Bronchial smooth muscle cell (primary cell): ENCODE measurements at places on chromosomes 13 and 19. TPM values are rescaled to one million over a fixed set of nuclear protein-coding genes. Genes with fewer than 3 reads are reported as not detected.

OR4F17 gene
- total RNA-seq, result not detected in 2 replicates

CASP14 gene
- not detected in 2 replicates for total RNA-seq

SLC7A9 gene
- total RNA-seq, result 0.26 TPM in 1 of 2 replicates, not detected in the other

MRPL34 gene
- total RNA-seq, result 17.3 and 29.0 TPM in 2 replicates

FAM83E gene
- total RNA-seq, result 0.34 and 0.63 TPM in 2 replicates

FARSA gene
- 27.2 and 30.9 TPM in 2 replicates for total RNA-seq

BST2 gene
- 0.60 and 2.8 TPM in 2 replicates for total RNA-seq
